Dermis microvascular lymphatic vessel endothelial cell (primary cell): ENCODE measurements at places on chromosomes 5 and 9.
A peak's percentile ranks its signal among the peaks of the same experiment; 100 is the strongest.

DNA sequence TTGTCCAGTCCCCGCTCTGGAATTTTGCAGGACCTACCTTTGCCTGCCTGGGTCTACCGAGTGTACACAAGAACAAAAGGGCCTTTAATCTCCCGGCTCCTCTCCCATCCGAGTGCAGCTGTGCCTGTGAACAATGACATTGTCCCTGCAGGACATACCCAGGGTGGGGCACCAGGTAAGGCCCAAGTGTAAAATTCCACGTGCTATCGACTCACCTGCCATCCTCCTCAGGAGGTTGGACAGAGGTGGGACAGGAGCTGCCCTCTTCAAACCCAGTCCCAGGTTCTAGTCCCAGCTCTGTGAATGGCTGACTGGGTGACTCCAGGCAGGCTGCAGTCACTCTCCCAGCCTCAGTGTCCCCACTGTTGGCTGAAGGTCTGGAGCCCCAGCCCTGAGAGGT, 159.6 kb upstream of the ALDH1B1 start:
- no peak for DNase-seq

DNA sequence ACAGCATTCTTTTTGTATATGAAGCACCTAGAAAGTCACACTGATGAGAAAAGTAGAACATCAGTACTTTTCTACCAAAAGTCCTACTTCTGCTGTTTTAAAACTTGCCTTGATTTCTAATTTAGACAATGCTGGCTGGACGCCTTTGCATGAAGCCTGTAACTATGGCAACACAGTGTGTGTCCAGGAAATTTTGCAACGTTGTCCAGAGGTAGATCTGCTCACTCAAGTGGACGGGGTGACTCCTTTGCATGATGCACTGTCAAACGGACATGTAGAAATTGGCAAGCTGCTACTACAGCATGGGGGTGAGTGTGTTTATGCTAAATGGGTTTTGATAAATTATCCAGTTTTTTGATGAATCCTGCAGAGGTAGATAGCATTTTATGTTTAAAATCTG, 73.5 kb downstream of the SLF1 start:
- DNase-seq, result peak; percentile 79

GRCh38 chr9:120382453-120382852, 197.5 kb downstream of the CDK5RAP2 start:
- DNase-seq, result no peak

DNA sequence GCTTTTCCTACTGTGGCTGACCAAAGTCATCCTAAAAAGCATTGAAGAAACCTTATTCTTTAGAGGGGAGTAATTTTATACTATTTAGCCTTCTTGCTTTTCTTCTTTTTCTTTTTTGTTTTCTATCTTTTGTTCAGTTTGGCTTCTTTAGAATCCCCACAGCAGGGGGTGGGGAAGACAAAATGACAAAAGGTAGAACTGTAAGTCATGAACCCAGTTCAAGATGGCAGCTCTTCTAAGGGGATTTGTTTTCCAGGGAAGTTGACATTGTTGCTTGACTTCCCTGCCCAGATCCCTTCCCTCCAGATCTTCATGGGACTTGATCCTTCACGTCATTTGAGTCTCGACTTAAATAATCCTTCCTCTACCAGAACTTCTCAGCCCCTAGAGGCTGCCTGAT, 692.4 kb upstream of the DMAC1 start:
- no peak for DNase-seq

DNA sequence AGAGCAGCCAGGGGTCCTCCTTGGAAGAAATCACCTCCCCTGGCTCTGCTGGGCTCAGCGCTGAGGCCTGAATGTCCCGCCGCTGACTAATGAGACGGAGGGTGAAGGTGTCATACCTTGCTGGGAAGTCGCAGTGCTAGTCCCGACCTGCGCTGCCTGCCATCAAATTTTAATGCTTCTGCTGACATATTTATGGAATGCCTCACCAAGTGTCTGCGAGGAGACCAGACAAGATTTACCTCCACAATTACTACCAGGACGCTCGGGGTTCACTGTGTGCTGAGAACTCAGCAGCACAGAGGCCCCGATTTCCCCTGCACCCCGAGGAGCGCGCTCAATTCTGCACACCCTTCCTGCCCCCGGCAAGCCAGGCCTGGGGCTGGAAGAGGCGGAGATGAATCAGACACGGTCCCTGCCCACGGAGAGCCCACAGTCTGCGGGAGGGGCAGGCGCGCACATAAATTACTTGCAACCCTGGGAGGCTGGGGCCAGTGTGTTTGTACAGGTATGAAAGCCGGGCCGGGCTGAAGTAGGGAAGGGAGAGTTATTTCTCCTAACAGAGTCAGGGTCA, 175.2 kb downstream of the PAX5 start:
- no peak for DNase-seq

GRCh38 chr9:130857864-130858738, 23.0 kb downstream of the ABL1 start:
- no peak for DNase-seq

- no peak for DNase-seq
Observed at GRCh38 chr9:119852390-119852789, 483.2 kb upstream of the BRINP1 start.

DNA sequence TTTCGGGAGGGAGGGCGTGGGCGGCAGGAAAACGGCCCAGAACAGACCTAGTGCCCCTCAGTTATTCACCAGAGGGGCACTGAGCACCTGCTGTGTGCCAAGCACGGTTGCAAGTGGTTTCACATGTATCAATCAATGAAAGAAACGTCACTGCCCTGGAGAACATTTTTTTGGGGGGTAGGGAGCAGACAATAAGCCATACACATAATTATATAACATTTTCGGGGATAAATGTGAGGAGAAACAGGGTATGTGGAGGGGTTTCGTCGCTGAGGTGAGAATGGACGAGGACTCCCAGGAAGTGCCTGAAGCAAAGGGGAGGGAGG, 444 bp upstream of the ZNF354A start:
- DNase-seq, result no peak

DNA sequence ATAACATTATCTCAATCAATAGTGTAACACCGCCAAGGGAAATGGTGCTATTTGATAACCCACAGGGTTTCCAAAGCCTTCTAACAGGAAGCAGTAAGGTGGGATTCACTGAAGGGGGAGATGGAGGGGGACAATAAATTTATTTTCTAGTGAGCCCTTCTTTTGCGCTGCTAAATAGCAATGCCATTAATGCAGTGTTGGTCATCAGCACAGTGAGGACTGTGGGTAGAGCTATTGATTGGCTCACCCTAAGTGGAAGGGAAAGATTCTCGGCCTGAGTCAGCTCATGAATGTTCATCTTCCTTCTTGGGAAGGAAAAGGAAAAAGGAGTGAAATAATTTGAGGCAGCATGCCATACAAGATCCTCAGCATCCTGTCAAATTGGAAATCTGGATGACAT, 25.4 kb downstream of the RGMB start:
- DNase-seq, result no peak

GRCh38 chr9:110141227-110141793, 66.6 kb downstream of the C9orf152 start:
- DNase-seq, result no peak

GRCh38 chr5:27592231-27592630, 553.8 kb upstream of the CDH9 start:
- DNase-seq, result no peak

GRCh38 chr9:133762488-133763271, 24.5 kb upstream of the SARDH start:
- DNase-seq, result no peak

- DNase-seq, result no peak
Observed at GRCh38 chr9:18143073-18143745, 330.7 kb upstream of the ADAMTSL1 start.

GRCh38 chr5:173970878-173971650, 17.9 kb upstream of the C5orf47 start:
- no peak for DNase-seq

- no peak for DNase-seq
Observed at GRCh38 chr5:139684881-139685749, 37.0 kb downstream of the CXXC5 start.

GRCh38 chr5:108371263-108371662, 10.6 kb downstream of the FBXL17 start:
- DNase-seq, result no peak

DNA sequence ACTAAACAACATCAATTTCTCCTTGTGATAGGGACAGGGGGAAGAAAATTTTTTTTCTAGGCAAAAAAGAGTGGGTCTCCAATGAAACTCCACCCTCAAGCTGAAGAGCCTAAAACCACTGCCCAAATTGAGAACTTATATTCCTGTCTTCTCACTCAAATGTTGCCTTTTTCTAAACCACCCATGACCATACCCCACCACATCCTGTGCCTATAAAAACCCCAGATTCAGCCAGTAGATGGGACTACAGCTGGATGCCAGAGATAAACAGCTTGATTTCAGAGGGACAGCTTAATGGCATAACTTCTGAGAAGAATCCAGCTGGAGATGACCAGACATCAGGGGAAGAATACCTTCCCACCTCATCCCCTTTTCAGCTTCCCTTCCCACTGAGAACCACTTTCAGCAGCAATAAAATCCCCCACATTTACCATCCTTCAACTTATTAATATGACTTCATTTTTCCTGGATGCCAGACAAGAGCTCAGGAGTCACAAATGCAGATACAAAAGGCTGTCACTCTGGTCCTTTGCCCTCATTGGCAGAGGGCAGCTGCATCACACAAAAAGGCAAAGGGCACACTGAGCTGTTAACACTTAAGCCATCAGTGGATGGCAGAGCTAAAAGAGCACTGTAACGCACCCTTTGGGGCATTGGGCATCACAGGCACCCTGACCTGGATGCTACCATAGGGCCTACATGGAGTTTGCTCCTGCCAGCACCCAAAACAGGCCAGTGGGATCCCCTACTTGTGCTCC, 972.5 kb upstream of the CTNND2 start:
- no peak for DNase-seq

DNA sequence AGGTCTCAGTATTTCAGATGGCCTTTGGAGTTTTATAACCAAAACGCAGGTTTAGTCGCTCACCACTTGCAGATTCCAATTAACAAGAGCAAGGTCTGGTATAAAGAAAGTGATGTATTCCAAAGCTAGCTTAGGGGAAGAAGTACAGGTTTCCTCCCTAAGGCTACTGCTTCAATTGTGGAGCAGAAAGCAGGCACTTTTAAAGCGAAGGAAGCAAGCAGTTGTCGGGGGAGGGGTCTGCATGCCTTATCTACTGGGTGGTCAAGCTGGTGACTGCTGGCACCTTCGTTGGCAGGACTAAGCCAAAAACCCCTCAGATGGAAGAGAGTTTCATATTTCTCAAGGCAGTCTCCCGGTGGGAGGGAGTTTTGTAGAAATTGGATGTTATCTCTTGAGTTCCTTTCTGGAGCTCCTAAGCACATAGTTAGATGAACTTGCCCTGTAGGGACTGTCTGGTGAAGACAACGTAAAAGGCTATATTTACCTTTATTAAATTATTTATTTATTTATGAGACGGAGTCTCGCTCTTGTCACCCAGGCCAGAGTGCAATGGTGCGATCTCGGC, 1.6 kb upstream of the TMEM245 start:
- DNase-seq, result no peak

GRCh38 chr5:33153372-33153771, 287.4 kb upstream of the TARS1 start:
- DNase-seq, result no peak

DNA sequence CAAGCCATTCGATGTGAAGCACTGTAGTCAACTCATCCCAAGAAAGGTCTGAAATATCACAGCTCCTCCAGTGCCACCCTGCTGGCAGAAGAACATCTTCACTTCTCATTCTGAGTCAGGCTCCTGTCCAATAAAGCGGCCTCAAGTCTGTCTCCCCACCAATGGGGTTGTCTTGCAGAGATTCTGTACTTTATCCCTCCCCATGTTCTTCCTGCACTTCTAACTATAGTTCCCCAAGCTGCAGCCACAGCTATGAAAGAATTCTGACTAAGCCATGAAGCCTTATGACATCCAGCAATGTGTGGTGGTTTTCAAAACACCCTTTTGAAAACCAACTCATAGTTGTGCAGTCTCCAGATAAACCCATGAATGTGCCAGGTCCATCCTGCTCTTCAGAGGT, 6.8 kb downstream of the MACROH2A1 start:
- DNase-seq, result no peak

DNA sequence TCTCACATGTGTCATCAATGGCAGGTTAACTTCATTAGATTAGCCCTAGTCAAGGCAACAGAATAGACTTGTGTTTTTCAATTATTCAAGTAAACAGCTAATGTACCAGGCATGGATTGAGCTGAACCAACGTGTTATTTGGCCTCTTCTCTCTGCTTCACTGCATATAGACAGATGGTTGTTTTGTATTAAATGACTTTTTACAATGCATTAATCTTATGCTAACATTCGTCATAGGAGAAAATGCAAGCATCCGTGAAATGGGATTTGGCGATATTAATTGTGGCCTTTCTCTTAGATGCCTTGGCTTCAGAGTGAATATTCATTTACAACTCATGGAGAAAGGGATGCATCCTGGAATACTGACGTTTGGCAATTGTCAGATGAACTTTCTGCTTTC, 208.0 kb downstream of the KCTD16 start:
- DNase-seq, result no peak

DNA sequence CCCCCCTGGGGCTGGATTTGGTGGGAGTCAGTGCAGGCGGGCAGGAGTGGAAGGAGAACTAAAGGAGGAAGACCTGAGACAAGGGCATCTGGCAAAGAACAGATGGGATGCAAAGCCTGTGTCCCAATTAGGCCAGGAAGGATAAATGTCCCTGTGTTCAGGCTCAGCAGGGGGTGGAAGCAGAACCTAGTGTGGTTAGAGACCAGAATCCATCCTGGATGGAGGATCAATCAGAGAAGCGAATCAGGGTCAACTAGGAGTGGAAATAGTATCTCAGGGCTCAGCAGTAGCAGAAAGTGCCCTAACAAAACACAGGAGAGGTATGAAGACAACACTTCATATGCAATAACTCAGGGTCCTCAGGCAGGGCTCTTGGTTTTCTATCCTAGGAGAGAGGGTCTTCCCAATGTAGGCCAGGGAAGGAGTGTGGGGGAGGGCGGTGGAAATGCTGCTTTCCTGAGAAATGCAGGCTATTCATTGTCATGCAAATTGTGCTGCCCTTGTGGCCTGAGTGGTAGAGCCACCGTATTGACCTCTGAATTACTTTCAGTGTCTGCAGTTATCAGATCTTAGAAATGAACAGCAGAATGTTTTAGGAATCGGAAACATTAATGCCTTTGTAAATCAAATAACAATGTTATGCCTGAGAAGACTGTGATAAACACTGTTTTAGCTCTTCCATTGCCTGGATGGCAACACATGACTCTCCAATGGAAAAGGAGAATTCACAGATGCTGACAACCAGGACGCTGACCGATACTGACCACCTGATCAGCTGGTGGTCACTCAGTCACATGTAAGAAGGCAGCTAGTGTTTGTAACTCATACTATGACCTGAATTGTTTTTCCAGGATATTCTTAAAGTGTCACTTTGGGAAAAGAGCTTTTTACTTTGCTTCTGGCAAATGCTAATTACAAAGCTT, 323.6 kb downstream of the SEMA5A start:
- DNase-seq, result no peak

- DNase-seq, result no peak
Observed at GRCh38 chr5:160268121-160268520, 38.8 kb downstream of the FABP6 start.
